ENCODE measurements at places on chromosomes 3 and 15.

GRCh38 chr3:70885636-70886035 is 573.2 kb upstream of the MDFIC2 start:
- no peak for DNase-seq

- DNase-seq, result no peak
Measured at GRCh38 chr15:38085114-38085513, 150.7 kb downstream of the TMCO5A start.

DNA sequence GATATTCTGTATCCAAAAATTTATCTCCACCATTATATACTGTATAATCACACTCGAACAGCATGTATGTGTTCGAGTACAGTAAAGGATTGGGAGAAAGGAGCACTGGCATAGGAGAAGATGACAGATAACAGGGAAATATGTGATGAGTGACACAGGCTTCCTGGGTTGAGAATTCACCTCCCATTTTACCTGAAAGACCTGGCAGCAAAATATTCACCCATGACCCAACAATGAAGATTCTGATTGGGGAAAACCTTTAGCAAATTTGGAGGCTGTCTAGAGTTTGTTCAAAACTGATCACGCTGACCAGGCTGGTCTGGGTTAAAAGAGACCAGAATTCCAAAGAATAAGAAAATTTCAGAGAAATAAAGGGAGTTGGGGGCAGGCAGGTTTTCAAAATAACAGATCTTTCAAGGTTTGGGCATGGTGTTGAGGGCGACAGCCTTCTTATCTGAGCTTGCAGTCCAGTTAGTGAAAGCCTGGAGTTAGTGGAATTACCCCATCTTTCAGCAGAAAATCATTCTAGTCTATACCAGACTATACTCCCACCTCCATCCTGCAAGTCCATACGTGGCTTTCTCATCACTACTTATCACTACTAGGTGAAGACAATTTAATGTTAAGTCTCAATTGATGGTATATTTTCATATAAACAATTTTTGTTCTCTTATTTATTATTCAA is 42.8 kb upstream of the RSL24D1 start:
- no peak for DNase-seq

DNA sequence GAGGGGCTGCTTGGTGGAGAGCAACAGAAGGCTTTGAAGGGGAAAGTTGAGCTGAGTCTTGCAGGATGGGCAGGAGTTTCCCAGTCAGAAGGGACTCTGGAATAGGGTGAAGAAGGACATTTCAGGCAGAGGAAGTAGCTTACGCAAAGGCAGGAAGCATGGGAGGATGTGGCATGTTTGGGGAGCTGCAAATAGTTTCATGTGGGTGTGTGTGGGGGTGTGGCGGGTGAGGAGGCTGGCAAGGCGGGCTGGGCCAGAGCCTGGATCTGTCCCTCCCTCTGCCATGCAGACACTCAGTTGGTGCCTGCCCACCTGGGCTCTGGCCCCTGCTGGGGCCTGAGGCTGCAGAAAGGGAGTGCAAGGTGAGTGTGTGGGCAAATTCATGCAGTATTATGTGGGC is 10.4 kb downstream of the TEX264 start:
- DNase-seq, result no peak

GRCh38 chr3:148026009-148026588 is 616.9 kb downstream of the ZIC1 start:
- no peak for DNase-seq

- no peak for DNase-seq
Measured at GRCh38 chr15:48828906-48829305, 18.0 kb upstream of the CEP152 start.

DNA sequence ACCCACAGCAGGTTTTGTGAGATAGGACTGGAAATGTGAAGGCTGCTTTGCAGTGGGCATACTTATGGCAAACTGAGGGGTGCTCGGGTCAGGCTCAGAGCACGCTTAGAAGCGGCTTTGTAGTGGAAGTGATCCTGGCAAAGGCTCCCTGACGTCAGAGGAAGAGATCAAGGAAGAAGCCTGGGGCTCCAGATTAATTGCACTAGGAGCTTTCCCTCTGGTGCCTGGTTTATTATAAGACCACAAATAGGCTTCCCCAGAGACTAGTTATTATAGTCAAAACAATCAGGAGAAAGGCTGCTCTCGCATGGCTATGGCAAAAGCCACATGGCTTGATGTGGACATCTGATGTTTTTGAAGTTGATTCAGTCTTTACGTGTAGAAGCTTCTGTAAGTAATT is 515.1 kb downstream of the GABRG3 start:
- peak; percentile 84 for DNase-seq

DNA sequence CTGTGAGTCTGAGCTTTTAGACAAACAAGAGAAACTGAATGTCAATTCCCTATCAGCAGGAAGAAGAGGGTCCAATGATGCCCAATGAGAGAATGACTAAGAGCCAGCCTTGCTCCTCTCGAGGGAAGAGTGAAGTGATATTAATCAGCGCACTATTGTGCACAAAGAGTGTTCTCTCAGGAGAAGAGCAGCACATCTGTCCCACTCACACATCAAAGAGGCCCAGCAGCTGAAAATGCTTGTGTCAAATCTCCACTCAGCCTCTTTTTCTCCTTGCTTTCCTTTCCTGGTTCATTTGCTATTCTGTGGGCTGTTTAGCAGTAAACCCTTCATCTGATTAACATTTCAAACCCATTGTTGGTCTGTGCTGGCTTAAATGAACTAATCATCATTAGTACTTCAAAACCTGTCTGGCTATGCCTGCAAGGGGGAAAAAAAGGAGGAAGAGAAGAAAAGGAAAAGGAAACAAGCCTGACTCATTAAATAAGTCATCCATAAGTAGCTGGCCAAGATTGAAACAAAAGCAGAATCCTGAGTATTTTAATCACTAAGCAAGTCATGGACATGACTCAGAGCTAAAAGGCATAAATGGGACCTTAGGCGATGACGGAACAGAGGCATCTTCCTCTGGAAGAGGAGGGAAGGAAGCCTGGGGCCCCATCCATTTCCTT is 912.7 kb downstream of the TUSC7 start:
- DNase-seq, result peak; percentile 10

DNA sequence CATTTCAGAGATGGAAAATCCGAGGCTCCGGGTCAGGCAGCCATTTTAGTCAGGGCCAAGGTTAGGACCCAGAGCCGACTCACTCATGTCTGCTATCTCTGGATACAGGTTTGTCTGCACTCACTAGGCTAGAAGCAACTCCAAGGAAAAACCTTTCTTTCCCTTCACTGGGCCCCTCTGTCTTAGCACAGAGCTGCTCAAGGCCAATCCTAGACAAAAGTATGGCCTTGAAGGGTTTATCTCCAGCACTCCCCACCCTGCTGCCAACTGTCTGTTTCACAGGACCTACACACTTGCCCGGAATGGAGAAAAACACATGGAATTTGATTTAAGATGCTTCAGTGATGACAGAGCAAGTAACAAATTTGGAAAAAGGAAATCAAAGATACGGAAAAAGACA is 25.6 kb downstream of the ACAN start:
- no peak for DNase-seq

DNA sequence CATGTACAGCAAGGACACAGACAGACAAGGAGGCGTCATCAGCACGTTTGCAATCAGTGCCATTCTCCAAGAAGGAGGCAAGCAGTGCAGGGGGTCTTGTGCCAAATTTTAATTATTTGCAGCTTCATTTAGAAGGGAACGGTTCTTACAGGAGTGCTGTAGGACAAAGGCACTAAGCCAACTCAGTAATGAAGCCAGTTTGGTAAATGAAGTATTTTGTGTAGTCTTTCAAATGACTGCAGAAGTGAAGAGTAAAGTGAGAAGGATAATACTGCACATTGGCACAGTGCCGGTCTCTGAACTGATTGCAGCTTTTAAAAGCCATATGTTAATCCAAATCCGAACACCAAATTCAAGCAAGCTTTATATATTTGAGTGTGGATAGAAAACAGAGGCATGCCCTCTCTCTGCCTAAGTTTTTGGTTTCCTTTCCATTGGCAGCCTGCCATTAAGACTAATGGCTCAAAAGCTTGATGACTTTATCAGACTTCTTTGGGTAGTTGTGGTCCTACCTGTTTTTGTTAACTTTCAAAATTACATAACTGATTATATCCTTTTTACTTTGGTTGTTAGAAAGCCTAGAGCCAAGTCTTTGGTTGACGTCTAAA is 101.3 kb downstream of the SENP2 start:
- no peak for DNase-seq

DNA sequence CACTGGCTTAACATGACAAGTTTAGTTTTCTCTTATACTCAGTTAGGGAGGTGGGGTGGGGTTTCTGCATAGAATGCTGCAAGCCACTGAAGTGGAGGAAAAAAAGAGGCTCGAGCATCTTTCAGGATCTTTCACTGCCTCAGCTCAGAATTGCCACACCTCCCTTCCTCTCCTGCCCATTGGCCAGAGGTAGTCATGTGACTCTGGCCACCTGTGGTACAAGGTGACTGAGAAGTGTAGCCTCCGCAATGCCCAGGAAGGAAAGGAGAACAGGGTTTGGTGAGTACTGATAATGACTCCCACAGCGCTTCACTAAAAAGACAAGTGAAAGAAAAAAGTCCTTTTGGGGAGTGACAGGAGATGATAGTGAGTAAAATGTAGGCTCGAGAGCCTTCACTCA is 124.3 kb upstream of the TRIM42 start:
- no peak for DNase-seq

DNA sequence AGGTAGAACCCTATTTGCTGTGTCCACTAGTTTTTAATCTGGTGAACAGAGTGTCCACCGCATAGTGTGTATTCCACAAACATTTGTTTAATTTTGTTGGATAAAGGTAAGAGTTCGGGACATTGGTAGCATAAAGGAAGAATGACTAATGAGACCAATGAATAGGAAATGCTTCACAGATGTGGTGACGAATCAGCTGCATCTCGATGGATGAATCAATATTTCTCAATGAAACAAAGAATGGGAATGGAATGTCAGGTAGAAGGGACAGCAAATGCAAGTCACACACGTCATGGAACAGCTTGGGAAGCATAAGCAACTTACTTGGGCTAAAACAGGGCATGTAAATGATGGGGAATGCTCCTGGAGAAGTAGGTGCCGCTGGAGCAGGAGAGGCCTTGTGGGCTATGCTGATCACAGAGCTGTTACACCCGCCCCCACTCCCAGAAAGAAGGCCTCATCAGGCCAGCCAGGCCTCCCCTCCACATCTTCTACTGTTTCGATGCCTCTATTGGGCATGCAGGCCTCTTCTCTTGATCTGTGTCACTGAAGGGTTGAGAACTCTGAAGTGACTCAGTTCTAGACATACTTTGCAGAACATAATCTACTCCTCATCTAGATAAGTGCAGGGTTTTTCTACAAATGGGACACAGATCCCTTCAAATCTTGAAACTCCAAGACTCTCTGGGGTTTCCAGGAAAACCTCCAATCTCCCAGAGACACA is 120.0 kb upstream of the GADL1 start:
- no peak for DNase-seq

DNA sequence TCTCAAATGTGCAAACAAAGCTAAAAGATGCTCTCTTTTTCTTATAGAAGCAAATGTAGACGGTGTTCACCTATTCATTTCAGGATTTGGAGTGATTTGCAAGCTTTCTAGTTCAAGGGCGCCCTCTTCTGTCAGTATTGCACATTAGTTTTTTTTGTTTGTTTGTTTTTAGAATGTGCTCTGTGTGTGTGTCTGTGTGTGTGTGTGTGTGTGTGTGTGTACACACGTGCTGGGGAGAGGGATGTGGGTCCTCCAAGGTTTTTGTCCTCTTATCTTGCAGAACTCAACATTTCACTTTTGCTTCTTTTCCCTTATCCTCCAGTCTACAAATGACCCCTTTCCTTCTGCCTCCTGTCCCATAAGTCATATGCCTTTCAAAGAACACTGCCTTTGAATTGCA is 23.5 kb downstream of the DNAH1 start:
- DNase-seq, result peak; percentile 91

DNA sequence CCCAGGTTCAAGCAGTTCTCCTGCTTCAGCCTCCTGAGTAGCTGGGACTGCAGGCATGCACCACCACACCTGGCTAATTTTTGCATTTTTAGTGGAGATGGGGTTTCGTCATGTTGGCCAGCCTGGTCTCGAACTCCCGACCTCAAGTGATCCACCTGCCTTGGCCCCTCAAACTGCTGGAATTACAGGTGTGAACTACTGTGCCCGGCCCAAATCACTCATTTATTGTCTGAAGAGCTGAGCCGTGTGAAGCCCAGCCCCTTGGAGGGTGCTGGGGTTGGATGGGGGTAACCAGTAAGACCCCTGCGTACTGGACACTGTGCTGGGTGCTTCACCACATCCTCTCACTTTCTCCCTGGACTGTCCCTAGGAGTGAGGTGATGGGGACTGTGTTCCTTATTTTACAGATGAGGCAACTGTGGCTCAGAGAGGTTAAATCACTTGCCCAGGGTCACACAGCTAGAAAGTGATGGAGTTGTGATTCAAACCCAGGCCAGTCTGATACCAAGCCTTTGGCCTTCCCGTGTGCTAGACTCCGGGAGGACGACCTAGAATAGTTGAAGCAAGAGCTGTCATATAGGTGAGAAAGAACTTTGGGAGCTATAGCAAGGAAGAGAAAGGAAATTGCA is 41.7 kb upstream of the IREB2 start:
- DNase-seq, result no peak

- DNase-seq, result no peak
Measured at GRCh38 chr3:131712662-131713061, 209.9 kb upstream of the MRPL3 start.

DNA sequence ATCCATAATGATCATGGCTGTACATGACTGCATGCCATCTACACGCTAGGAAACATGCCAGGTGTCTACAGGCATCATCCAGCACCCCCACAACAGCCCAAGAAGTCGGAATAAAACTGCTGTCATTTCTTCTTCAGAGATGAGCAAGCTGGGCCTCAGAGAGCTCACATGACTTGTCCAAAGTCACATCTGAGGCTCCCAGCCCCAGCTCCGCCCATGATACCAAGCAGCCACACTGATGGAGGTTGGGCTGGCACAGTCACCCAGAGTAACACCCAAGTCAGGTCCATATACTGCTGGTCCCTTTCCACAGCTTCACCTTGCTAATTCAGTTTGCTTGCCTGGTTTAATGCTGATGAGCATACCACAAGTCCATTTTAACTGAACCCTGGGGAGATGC is 116.6 kb downstream of the SEC22A start:
- no peak for DNase-seq

DNA sequence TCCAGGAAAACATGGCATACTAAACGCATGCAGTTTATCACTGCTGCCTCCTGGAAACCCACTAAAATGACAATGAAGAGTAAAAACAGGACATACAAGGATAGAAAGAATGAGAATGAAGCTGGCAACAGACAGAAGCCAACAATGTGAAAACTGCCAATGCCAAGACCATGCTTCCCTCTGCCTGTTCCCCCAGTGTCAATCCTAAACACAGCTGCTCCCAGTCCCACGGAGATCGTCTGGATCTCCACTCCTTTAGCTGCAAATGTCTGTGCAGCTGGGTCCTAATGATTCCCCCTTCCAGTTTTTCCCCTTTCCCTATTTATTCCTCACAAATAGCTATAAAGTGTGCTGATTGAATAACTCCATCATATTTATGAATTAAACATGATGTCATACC is 16.1 kb downstream of the LEO1 start:
- no peak for DNase-seq

- no peak for DNase-seq
Measured at GRCh38 chr15:101148166-101148880, 103.5 kb downstream of the CHSY1 start.

- DNase-seq, result no peak
Measured at GRCh38 chr15:92843814-92844213, 56.3 kb upstream of the CHD2 start.

GRCh38 chr3:5299161-5299560 is 111.7 kb downstream of the EDEM1 start:
- no peak for DNase-seq
